ENCODE measurements at places on chromosomes 16 and 17.

- no peak for DNase-seq
These were observed 98.3 kb upstream of the GRIN2A start for GRCh38 chr16:10280262-10281170.

DNA sequence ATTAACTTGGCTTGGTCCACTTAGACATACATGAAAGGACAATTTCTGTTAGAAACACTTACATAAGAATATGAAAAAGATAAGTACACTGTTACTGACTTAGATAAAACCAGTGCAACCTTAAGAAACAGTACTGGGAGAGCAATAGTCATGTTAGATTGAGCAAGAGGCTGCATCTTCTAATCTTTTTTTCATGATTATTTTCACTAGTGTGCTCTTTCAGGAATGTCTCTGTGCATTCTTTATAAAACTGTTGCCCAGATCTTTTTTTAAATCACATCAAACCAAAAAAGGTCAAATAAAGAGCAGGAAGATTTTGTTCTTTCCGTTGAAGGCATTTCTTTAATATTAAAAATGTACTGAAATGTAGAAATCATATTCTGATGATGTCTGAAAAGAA, 100.7 kb upstream of the AXIN2 start:
- no peak for DNase-seq

- peak; percentile 43 for DNase-seq
These were observed 13.3 kb upstream of the SDK2 start for GRCh38 chr17:73657473-73658116.

DNA sequence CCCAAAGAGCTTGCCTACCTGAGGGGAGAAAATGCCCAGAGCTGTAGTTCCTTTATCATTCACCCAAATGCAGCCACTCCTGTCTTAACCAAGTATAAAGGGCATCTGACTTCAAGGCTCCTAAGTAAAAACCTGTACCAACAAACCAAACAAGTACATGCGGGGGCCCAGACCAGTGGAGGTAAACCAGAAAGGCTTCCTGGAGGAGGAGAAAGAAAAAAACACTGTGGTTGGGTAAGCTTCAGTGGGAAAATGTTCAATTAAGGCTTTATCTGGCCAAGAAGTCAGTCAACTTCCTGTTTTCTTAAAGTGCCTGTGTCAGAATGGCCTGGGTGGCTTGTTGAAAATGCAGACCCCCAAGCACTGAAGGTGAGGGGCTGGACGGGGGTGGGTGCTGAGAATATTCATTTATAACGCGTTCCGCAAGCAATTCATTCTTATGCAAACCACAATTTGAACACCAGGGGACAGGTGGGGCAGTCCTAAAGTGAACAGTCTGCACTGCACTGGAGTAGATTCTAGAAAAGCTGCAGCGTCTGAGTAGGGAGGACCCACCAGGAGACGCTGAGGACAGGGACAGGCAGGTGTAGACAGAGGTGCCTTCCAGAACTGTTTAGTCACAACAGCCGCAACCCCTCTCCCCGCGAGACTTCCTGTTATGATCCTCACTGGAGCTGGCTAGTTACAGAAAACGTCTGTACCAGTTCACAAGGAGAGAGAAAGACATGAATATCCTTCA, 467.1 kb downstream of the SOX9 start:
- peak; percentile 56 for DNase-seq

- no peak for DNase-seq
These were observed 17.9 kb upstream of the NDEL1 start for GRCh38 chr17:8417806-8418205.

- DNase-seq, result no peak
These were observed 19.6 kb upstream of the PDK2 start for GRCh38 chr17:50075446-50076032.

DNA sequence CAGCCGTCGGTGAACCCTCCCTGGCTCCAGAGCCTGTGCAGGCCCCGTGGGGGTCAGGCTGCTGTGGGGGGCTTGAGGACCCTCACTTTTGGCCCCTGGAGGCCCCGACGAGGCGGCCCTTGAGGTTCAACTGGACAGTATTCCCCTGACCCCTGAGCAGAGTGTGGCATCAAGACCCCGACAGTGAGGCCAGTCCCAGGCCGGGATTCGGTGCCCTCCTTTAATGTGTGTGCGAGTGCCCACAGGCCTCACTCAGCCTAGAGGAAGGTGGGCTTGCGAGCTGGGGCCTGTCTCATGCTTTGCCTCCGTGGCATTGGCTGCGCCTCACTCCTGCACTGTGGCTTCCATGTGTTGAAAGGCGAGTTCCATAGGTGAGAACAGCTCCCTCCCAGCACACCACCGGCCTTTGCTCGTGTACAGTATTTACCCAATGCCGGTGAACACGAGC, 94.5 kb downstream of the METRNL start:
- no peak for DNase-seq

GRCh38 chr17:3688027-3688553, 7.9 kb downstream of the P2RX5 start:
- DNase-seq, result no peak

GRCh38 chr16:3534126-3534525, 33.3 kb downstream of the CLUAP1 start:
- no peak for DNase-seq

GRCh38 chr16:54780266-54780665, 150.4 kb upstream of the IRX5 start:
- DNase-seq, result no peak

DNA sequence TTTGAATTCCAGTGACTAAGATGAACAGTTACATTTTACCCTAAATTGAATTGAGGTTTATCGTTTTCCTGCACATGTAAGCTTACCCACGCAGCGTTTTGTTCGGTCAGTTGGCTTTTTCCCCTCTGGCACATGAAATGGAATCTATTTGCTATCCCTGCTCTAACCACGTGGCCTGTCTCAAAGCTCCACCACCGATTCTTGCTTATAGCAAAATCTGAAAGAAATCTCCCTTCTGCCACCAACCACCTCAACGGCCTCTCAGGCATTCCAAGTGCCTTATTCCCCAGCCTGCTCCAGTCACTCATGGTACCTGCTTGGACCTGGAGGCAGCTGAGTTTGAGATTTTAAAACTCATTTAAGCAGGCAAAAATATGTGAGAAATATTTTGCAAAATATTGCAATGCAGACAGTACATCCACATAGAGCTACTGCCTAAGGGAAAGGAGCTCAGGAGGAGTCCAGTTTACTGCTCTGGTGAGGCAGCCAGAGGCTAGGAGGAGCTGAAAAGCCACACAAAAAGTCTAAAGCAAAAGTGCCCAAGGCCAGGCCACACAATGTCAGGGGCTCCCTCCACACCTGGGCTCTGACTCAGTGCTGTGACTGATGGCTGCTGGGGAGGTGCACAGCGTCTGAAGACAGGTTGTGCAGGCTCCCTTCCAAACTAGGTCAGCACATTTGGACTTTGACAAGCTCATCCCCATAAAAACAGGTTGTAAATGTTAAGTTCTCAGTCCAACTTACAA, 26.4 kb downstream of the ARHGAP17 start:
- DNase-seq, result peak; percentile 63

GRCh38 chr17:78529251-78529650, 47.9 kb downstream of the DNAH17 start:
- DNase-seq, result no peak

- DNase-seq, result no peak
These were observed 9.9 kb upstream of the NUDT16L1 start for GRCh38 chr16:4683255-4684057.

GRCh38 chr17:11493936-11494335, 104.3 kb upstream of the DNAH9 start:
- DNase-seq, result no peak

DNA sequence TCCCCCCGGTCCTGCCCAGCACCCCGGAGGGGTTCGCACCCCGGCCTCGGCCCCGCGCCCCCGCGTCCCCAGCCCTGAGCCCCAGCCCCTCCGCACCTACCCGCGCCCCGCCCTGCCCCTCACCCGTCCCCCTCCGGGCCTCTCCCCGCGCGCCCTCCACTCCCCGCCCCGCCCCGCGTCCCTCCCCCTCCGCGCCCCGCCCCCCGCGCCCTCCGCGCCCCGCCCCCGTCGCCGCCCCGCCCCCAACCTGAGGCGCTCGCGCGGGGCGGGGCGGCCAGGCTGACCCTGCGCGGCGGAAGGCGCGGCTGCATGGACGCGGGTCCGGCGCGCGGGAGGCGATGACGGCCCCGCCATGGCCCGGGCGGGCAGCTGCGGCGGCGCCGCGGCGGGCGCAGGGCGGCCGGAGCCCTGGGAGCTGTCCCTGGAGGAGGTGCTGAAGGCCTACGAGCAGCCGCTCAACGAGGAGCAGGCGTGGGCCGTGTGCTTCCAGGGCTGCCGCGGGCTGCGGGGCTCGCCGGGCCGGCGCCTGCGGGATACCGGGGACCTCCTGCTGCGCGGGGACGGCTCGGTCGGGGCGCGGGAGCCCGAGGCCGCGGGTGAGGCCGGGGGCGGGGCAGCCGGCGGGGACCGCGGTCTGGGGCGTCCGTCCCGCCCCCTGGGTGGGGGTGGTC, at the start of gene SPIRE2:
Gene SPIRE2, plus strand, starts transcription at position 277 of the 671 bp plus-strand sequence. Its CDS starts 76 bp downstream, at position 353.
- DNase-seq, result peak; percentile 54

DNA sequence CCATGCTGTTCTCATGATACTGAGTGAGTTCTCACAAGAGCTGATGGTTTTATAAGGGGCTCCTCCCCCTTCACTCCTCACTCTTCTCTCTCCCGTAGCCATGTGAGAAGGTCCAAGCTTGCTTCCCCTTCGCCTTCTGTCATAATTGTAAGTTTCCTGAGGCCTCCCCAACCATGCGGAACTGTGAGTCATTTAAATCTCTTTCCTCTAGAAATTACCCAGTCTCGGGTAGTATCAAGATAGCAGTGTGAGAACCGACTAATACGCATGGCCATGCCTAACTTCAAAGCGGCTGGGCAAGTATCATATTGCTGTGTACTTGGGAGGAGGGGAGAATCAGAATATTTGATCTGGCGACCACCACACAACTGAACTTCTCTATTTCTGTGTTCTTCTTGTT, 88.3 kb downstream of the PRKCB start:
- DNase-seq, result no peak

GRCh38 chr16:62363501-62363900, 327.3 kb upstream of the CDH8 start:
- DNase-seq, result no peak

GRCh38 chr16:5025171-5025632, 8.5 kb downstream of the NAGPA start:
- no peak for DNase-seq

DNA sequence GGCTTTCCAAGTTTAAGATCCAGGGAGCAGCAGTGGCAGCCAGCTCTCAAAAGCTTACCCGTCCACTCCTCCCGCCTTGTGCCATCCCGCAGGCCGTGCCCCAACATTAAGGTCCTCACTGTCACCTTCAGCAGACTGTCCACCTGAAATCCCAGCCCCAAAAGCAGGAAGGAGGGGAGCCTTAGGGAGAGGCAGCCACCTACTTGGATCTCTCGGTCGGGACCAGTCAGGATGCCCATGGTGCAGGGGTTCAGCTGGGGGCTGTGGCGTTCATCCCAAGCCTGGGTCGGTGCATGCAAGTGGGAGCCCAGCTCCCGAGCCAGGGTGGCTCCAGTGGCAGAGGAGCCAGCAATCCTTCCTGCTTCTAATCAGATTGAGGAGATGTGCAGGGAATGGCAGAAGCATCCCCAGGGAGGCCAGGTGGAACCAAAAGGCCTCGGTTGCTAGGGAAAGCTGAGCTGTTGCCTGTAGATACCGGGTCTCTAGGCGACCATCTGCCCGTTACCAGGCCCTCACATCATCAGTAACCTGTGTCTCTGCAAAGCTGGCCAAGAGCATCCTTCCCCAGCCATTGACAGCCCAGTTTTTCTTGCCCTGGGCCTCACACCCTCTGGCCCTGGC, 24.6 kb downstream of the CNGB1 start:
- DNase-seq, result no peak

DNA sequence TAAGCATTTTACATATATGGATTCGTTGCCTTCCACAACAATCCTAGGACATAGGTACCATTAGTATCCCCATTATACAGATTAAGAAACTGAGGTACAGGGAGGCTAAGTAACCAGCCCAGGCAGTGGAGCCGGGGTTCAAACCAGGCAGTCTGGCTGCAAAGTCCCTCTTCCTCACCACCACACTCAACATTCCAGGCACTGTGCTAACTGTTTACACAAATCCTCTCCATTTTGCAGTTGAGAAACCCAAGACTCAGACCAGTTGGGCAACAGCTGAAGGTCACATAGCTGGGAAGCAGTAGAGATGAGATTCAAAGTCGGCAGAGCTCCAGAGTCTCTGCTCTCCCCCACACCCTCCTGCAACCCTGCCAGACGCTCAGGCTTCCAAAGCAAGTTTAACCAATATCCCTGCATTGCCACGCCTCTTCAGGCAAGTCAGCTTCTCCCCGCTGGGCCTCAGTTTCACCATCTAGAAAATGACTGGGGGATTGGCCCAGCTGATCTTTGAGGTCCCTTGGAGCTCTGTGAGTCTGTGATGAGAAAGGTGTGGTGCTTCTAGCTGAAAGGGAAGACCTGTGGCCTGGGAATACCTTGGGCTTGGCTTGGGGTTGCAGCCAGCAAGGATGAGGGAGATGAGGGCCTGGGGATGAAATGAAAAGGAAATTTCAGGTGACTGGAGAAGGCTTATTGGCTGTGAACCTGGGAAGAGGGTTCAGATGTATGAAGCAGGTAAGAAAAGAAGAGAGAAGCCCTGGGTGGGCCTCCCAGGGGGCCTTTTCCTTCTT, 14.0 kb downstream of the CCR7 start:
- DNase-seq, result no peak

DNA sequence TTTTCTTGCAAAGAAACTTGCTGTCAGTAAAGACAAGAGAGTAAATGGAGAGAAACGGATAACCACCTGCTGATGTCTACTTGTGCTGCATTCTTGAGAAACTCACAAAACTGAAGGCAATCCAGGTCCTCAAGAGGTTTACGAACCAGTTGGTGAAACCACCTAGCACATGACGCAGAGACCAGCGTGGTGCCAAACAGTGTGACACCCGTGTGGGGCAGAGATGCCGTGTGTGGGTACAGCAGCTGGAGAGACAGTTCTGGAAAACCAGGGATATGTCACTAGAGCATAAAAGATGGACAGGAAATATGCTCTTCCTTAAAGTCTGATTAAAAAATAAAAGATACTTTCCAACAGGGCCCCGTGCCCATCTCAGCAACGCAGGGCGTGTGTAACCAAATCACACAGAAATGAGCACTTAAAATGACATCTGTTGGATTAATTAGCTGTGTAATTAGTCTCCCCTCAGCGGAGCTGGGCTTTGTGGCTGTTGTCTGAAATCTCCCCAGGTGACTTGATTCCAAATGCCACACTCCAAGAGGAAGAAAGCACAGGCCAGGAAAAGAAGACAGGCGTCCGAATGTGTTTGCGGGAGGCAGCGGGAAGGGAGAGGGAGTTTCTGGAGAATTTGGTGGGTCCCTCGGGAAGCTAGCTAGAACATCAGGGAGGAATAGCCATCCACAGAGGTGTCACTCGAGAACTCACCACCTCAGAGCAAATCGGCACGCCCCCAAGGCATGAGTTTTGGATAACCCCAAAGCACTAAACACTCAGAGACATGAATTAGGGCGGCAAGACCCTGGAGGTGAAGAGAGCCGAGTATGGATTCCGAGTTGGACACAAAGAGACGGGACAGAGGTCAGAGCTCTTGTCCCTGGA, 109.8 kb downstream of the ZFHX3 start:
- no peak for DNase-seq

- DNase-seq, result peak; percentile 52
These were observed 6.3 kb upstream of the XPO6 start for GRCh38 chr16:28218109-28218508.
